ENCODE measurements at places on chromosomes 6 and 20.

- no peak for DNase-seq
These were observed 45.5 kb upstream of the THEMIS start for GRCh38 chr6:127946388-127946787.

DNA sequence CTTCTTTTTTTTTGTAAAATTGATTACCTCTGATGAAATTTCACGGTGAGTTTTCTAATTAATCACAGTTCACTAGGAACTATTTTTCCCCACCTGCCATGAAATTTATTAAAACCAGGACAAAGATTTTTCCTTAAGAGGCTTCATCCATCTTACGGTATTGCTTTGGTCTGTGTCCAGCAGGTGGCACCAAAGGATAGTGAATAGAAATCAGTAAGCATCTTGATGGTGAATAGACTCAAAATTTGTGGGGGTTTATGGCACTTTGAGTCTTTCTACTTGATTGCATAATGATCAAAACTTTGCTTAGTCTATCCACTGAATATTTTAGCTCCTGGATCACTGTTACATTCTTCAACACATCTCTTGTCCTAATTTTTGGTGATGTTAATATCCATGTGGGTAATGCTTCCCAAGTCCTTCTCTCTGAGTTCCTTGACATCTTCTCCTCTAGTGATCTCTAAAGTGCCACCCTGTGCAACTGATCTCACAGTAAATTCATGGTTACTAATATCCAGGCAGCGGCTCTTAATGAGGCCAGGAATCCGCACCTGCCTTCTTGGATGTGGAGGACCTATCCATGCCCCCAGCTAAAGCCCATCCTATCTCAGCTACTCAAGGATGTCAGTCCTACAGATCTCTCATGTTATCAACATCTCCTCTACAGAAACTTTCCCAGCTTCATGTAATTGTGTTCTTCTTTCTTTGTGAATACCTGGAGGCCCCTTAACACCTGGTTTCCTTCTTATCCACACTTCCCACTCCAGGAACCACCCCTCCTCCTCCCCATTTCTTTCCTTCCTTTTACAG is 54.5 kb downstream of the STMND1 start:
- DNase-seq = peak; percentile 2

DNA sequence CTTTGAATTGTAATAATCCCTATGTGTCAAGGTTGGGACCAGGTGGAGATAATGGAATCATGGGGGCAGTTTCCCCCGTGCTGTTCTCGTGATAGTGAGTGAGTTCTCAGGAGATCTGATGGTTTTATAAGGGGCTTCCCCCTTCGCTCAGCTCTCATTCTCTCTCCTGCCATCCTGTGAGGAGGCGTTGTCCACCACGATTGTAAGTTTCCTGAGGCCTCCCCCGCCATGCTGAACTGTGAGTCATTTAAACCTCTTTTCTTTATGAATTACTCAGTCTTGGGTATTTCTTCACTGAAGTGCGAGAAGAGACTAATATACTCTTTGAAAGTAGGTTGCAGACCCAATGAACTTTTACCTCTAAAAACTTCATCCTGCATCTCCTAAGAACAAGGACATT is 39.2 kb upstream of the KCNG1 start:
- no peak for DNase-seq

DNA sequence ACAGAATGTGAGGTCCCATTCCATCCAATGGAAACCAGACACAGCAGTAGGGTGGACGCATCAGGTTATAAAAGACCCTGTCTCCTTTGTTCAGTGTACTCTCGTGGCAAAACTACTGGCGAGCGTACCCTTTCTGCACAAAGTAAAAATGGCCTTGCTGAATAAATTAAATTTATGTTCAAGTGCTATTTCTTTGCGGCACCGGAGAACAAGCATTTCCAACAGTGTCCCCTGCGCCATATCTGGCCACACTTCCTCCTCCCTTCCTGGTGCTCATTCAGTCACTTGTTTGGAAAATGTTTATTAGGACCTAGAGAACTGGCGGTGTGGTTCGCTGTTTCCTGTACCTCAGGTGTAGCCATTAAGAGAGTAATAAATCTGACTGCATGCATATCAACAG is 46.9 kb upstream of the DACT2 start:
- DNase-seq = no peak

- DNase-seq = no peak
These were observed 311.4 kb downstream of the HACE1 start for GRCh38 chr6:104548297-104548696.

- no peak for DNase-seq
These were observed 49.4 kb upstream of the MCM9 start for GRCh38 chr6:118984342-118984741.

- no peak for DNase-seq
These were observed 84.1 kb upstream of the SIRPA start for GRCh38 chr20:1810926-1811620.

GRCh38 chr20:62945771-62946339 is 6.7 kb upstream of the SLC17A9 start:
- no peak for DNase-seq

Data from GOT3 (cell line).